NAMALWA (cell line): ENCODE measurements at places on chromosomes 2 and 18.

- DNase-seq = peak; percentile 30
These were observed 1.1 kb upstream of the PGAP1 start for GRCh38 chr2:196927376-196928225.

DNA sequence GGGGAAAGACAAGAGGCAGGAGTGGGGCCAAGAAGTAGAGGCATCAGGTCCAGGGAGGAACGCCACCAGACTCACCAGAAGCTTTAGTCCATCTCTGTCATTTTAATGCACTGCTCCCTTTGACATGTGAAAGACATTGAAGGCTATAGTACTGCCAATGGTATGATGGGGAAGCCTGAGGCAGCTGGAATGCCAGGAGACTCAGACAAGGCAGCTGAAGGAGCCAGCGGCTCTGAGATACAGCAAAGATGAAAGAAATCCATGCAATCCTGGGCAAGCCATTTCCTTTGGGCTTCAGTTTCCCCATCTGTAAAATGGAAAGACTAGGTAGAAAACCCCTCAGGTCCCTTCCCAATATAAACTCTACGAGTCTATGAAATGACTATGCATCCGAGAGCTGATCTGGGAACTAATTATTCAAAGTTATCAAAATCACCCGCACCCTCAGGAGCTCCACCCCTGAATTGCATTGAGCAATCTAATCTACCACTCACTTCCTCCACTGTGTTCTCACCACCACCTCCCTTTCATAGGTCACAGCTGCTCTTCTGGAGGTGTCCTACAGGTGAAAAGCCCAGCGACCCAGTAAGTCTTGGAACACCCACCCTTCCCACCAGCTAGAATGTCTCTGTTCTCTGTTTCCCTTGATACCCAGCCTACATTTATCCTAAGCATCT lies 3.1 kb downstream of the CXCR2 start:
- no peak for DNase-seq

DNA sequence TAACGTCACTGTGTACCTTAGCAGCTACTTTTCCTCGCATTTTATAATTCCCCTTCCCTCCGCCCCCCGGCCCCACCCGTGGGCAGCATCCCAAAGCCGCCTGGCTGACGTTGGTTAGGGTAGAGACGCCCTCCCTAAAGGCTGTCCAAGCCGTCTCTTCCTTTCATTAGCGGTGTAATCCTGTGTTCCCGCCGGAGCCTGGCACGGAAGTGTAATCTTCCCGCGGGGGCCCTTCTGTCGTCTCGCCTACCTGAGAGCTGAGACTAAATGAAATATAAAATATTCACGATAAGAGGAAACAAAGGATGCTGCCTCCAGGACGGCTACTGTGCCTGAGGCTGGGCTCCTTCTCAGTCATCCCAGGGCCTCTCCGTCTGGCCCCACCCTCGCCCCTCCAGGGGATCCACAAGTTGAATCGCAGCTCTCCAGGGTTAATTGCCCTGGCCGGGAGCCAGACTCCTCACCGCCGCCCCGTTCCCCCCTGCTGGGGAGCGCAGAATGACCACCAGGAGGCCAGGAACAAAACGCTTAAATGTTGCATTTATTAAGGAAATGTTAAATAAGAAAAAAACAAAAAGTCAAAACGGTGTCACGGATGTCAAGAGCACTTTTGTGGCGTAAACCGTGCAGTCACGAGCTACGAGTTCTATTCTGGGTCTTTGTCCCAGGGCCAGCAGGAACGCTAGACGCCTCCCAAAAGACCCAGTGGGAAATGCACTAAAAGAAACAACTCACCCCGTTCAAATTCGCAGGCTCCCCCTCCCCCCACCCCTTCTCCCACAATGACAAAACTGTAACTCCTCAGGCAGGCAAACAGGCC lies 1.5 kb downstream of the RPRM start:
- DNase-seq = no peak

DNA sequence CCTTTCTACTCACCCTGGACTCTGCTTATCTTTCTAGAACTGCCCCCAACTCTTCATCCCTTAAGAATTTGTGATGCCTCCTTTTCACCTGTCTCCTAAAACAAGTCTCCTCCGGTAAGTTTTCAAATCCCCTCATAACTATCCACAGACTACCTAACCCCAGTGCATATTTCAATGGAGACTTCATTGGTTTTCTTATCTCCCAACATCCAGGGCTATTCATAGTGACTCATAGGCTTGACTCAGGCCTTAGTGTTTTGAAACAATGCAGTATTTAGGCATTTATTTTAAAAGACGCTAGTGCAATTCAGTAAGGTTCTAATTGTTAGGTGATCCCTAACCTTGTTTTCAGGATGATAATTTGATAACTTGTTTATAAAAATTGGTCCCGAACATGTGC lies 399.2 kb downstream of the CPS1 start:
- no peak for DNase-seq
